Activated naive CD4-positive, alpha-beta T cell treated with anti-CD3 and anti-CD28 coated beads, Interleukin-2, amount 50 U/mL, for 72 hours (primary cell): ENCODE measurements at places on chromosomes 5 and 9. TPM values are rescaled to one million over a fixed set of nuclear protein-coding genes. Genes with fewer than 3 reads are reported as not detected.

Gene SLCO4C1
- 0.07 TPM for total RNA-seq

Gene UTP15
- total RNA-seq: 25.7 TPM

Gene CXCL14
- not detected for total RNA-seq

Gene ZNF454
- not detected for total RNA-seq

Gene JAKMIP2
- total RNA-seq: 0.60 TPM

Gene MORN5
- 0.82 TPM for total RNA-seq

Gene ARL15
- 10.2 TPM for total RNA-seq

Gene MSX2
- total RNA-seq: not detected

Gene PCDHA7
- not detected for total RNA-seq

DNA sequence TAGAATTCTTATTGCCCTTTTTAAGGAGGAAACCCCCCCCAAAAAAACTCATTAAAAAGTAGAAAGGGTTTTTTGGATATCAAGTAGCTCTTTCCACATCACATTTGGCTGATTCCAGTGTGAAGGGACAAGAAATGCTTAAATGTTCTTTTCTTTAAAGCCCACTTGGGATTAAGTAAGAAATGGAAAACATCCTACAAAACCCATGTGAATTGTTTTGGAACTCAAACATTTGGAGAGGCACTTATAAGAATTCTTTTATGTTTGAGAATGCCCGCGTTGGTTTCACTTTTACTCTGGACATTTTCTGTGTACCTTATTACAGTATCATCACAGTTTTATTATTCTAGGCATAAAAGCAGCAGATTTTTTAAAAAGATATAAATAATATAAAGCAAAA lies 301.1 kb upstream of the ACTBL2 start:
- no peak for DNase-seq

- no peak for DNase-seq
Measured at GRCh38 chr5:135211083-135211790, 177.2 kb upstream of the PITX1 start.

- DNase-seq: no peak
Measured at GRCh38 chr5:142283304-142283703, 41.5 kb downstream of the SPRY4 start.

DNA sequence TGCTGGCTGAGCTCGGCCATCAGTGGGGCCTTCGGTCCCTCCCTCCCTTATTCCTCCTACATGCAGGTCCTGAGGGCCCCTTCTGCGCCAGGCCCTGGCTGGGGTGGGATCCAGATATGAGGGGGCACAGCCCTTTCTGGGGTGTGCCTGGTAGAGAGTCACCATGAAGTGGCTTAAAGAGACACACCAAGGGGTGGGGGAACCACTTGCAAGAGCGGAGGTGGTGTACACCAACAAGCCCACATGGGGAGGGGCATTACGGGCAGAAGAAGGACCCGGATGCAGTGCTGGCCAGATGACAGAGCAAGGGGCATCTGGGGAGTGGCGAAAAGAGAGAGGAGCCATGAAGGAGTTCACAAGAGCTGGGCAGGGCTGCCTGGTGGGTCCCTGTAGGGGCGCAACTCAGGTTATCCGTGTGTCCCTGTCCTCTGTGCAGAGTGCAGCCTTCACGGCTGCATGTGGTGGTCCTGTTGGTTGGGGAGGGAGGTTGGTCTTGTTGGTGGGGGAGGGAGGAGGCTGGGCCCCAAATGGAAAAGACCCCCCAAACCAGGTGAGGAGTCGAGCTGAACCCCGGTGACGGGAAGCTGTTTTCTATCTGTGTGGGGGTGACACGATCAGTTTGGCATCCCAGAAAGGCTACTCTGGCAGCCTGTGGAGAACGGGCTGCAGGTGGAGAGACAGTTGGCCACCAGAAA lies 158.1 kb downstream of the DAB2IP start:
- no peak for DNase-seq

DNA sequence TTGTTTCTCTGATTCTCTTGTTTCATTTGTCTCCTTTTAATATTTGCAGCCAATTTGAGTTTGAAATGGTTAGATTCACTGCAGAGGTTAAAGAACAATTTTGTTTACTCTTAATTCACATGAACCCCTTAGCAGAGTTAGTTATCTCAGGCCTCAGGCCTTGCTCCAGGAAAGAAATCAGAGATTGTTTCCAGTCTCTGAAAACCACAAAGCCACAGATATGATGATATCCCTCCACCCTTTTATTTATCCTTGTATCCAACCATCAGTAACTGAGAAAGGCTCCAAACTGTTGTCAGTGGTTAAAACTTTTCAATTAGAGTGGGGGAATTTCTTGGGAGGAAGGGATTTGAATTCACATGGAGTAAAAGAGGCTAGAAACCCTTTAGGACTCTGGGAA lies 406.0 kb upstream of the DMAC1 start:
- no peak for DNase-seq

DNA sequence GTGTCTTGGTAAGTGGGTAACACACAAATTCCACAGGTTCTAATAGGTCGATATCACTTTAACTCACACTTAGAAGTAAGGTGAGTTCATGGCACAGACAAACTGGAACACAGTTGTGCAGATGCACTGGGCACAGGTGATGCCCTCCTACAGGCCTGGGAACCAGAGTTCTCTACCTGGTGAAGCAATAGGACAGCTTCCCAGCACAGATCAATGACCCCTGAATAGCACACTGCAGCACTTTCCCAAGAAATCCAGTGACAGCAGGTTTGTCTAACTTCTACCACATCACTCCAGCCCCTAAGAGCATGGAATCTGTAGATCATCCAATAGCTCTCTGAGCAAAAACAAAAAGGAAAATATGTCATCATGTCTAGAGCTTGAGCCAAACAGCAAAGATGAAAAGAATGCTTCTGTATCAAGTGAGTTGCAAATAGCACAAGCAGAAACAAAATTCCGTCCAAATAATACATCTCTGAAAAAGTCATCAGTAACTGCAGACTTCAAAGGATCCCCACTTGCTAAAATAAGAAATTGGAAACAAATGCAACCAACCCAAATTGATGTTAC lies 33.5 kb downstream of the MOCS2 start:
- DNase-seq: no peak

- DNase-seq: no peak
Measured at GRCh38 chr9:91577633-91578061, 154.0 kb upstream of the NFIL3 start.

- no peak for DNase-seq
Measured at GRCh38 chr5:155460501-155460931, 447.0 kb downstream of the KIF4B start.

GRCh38 chr5:9790276-9790675 lies 160.1 kb upstream of the TAS2R1 start:
- no peak for DNase-seq

DNA sequence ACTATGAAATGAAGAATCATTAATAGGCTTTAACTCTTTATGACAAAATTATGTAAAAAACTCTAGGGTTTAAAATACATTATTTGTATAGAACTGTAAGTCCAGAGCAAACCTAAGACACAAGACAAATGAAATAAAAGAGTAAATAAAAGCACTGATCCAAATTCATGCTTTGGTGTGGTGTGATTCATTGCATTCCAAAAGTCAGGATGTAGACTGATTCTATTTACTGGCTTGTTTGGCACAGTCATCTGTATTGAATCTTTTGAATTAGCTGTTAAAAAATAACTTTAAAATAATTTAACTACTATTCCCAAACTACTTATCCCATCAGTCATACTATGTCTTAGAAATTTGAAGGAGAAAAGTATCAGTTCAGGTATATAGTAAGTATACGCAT lies 31.1 kb downstream of the IL4 start:
- no peak for DNase-seq

- no peak for DNase-seq
Measured at GRCh38 chr9:113530022-113530635, 66.6 kb downstream of the RGS3 start.
